CD4-positive, alpha-beta T cell treated with Interleukin-2 at 100 ng/mL for 4 hours (primary cell): ENCODE measurements at places on chromosomes 11 and 22.

DNA sequence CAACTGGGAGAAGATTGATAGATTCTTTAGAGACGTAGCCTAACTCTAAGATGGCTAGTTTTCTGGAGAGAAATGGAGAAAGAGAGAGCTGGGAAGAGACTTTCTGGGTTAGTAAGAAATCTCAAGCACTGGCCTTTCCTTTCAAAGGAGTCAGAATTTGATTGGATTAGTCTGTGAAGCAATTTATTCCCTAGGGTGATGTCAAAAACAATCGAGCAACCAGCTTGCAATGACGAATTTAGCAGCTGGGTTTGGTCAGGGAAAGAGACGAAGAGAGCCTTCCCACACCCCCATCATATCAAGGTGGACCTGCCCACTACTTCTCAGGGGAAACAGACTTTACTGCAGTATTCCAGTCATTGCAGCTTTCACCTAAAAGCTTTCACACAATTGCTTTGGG lies 10.8 kb downstream of the KRTAP5-6 start:
- no peak for DNase-seq

DNA sequence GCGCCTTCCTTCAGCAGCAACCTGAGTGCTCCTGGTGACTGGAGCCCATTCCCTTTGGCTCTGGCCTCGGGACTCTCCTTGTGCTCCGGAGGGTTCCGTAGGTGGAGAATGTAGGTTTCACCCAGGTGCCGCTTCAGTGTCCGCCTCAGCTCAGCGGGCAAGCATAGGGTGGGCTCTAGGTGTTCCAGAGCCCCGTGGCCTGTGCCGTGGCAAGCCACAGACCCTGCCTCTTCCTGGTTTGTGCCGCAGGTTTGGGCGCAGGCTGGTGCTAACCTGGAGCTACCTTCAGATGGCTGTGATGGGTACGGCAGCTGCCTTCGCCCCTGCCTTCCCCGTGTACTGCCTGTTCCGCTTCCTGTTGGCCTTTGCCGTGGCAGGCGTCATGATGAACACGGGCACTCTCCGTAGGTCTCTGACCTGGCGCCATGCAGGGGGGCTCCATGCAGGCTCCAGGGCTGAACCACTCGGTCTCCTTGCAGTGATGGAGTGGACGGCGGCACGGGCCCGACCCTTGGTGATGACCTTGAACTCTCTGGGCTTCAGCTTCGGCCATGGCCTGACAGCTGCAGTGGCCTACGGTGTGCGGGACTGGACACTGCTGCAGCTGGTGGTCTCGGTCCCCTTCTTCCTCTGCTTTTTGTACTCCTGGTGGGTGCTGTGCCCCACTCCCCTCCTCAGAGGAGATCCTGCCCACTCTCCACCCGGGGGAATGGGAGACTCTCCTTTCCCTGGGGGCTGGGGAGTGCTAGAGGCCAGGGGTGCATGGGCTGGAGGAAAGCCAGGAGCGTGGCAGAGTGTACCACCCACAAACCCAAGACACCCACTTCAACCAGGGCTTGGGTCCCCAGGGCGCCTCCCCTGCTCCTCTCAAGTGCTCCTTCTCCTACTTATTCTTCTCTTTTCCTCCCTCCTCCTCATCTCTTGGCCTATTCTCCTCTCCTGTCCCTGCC lies 2.4 kb downstream of the SLC22A12 start:
- DNase-seq, result no peak

GRCh38 chr11:26947379-26947844 lies 46.5 kb upstream of the FIBIN start:
- DNase-seq, result no peak

GRCh38 chr11:134025082-134025429 lies 43.8 kb upstream of the JAM3 start:
- DNase-seq, result no peak
